ENCODE measurements at places on chromosomes 16 and 17.

GRCh38 chr17:18380471-18381157 lies 3.0 kb downstream of the EVPLL start:
- no peak for DNase-seq

- DNase-seq: no peak
Observed at GRCh38 chr17:47235506-47235905, 18.1 kb upstream of the ITGB3 start.

DNA sequence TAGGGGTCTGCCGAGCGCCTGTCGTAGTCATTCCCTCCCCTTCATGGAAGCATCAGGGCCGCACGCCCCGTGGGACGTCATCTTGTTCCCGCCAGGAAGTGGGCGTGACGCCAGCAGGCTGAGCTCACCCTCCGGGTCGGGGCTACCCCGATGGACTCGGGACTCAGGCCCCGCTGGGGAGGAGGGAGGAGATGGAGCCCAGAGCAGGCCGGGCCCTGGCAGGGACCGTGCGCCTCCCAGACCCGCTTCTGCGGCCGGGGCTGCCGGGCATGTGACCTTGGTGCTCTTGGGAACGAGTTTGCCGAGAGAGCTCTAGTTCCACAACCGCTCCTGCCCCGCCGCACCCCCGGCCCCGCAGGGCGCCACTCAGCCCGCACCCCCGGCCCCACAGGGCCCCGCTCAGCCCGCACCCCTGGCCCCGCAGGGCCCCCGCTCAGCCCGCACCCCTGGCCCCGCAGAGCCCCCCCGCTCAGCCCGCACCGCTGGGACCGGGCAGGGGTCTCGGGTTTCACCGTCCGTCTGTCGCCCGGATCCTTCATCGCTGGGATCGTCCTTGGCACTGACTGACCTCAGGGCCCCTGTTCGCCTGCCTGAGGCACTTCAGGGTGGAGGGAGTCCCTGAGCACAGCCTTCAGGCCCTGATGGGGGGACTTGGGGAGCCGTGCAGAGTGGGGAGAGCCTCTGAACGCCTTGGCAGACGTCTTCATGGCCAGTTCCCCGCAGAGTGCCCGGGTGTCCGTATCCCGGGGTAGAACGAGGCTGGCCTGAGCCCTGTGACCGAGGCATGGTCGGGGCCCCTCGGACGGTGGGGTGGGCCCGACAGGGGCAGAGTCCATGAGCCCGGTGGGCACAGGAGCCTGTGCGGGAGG lies 5.8 kb downstream of the CACNA1H start:
- no peak for DNase-seq

GRCh38 chr16:17602678-17603077 lies 131.9 kb upstream of the XYLT1 start:
- DNase-seq: no peak

DNA sequence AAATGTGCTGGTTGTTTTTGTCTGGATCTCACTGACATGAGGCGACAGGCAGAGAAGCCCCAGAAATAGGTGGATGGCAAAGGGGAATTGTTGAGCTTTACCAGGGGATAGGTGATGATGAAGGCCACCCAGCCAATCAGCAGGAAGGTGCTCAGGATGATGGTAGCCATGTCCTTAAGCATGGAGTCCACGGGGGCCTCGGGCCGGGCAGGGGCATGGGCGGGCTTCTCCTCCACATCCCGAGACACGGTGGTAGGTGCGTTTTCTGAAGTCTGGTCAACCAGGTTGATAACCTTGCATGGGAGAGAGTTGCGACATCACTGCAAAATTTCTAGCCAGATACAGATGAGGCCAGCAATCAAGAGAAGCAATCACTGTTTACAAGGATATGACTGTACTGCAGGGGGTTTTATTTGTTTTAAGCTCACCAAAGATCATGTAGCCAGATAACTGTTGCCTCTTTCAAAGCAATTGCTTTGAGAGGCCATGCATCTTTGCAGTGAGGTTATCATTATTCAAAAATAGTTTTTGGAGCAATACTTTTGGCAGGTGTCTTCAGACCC lies 37.3 kb upstream of the ICAM2 start:
- DNase-seq: no peak

DNA sequence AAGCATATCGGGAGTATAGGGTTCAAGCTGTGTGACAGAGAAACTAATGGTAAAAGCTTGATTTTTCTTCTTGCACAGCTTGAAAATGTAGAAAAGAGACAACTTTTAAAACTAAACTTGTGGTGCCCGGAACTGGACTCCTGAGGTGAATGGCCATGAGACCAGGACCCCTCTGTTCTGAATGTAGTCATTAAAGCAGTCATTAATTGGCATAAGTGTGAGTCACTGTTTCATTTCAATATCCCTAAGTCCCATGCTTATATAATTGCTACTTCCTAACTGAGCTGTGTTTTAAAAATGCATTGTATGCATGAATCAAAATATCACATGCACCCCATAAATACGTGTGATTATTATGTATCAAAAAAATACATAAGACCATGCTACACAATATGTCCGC lies 463.1 kb upstream of the DYNLRB2 start:
- no peak for DNase-seq

DNA sequence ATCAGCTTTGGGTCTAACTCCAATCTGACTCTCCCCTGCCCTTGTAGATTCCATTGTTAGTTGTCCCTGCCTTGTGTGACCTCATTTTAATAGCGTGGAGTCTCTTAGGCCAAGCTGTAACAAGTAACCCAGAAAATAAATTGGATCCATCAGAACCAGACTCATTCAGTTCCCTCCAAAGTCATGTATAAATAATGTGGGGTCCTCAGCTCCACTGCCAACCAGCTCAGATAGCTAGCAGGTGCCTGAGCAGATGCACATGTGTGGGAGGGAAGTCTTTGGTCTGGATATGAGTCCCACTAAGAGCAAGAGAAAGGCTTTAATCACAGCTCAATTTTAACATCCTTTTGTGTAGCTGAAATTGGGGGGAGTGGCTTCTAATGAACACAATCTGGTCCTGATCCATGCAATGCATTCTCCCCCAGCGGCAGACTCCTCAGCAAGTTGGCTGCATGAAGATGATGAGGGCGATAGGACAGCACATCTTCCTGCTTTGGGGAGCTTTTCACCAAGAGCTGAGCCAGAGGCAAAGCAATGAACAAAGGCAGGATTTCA lies 151.6 kb downstream of the ABCC12 start:
- DNase-seq: no peak

DNA sequence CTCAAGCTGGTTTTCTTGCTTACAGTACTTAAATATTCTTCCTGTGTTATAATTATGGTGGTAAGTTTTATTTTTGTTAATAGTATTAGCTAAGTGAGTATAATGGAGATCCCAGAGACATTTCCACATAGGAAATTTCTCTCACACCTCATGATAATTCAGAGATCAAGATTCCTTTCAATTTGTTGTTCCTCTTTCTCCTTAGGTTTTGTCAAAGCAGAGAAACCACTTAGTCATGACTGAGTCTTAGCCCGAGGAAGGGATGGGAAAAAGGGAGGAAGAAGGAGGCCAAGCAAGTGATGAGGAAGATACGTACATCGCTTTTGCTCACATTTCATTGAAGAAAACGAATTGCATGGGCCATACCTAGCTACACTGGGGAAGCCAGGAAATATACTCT lies 18.4 kb downstream of the ESRP2 start:
- no peak for DNase-seq

GRCh38 chr17:33328129-33328528 lies 35.0 kb upstream of the ASIC2 start:
- DNase-seq: no peak

DNA sequence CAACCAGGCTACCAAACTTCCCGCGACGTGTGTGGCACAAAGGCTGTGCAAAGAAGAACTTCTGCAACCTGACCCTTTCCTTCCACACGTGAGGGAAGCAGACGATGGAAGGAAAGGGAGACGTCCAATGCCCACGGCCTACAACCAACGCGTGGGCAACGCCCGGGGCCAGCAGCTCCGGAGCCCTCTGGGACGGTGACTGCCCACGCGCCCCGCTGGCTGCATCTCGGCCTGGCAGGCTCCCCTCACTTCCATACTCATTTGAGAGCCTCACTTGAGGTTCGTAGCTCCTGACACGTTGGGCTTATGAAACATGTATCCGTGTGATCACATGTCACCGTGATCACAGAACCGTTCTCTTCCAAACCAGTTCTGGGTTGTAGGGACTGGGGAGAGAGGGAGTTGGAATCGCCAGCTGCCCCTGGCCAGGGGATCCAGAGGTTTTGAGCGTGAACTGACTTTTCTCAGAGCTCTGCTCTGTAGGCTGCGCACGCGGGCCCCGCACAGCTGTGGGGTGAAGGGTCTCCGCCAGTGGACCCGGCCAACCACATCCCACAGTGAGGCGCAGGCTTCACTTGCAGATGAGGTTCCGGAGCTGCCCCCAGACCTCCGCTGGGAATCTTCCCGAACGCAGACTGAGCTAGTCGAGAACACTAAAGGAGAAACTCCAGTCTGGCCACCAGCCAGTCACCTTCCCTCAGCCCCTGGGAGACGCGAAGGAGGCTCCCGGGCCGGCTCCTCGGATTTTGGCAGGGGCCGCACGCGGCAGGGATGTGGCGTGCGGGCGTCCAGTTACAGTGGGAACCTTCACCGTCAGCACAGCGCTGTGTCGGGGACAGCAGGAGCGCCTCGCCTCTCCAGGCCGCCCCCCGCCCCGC lies 1.0 kb downstream of the LMF1 start:
- no peak for DNase-seq

- DNase-seq: no peak
Observed at GRCh38 chr17:15220785-15221184, 44.3 kb downstream of the PMP22 start.

DNA sequence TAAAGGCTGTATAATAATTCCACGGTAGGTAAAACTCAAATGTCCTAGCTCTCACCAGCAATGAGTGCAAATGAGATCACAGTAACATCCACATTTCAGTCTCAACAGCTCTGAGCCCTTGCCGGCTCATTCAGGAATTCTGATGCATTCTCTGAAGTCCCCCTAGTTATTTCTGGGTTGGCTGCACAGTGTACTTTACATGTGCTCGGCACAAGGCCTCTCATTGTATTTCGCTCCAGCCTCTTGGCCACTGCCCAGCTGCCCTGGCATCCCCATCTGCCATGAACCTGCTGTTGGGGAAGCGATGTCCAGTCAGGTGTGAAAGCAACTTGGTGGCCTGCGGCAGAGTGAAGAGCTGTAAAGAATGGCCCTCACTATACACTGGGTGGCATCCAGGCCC lies 14.3 kb downstream of the PRCD start:
- peak; percentile 42 for DNase-seq

DNA sequence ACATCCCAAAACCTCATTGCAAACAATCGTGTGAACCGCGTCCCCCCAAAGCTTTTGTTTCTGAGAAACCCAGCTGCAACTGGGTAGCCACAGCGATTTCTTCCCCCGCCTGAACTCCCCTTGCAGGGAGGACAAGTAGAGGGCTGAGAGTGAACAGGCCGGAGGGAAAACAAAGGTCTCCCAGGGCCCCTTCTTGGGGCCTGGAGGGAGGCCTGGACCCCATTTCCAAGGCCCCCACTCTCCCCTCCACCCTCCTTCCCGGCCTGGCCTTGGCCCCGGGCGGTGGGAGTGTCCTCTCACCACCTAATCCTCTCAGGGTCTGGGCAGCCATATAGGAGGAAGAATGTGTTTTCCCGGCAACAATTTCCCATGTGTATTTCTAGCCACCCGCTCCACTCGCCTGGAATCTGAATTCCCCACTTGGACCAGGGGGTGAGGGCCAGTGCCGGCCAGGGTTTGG lies 2.6 kb downstream of the GLIS2 start:
- DNase-seq: no peak

- no peak for DNase-seq
Observed at GRCh38 chr16:48561960-48562393, 48.0 kb downstream of the N4BP1 start.

DNA sequence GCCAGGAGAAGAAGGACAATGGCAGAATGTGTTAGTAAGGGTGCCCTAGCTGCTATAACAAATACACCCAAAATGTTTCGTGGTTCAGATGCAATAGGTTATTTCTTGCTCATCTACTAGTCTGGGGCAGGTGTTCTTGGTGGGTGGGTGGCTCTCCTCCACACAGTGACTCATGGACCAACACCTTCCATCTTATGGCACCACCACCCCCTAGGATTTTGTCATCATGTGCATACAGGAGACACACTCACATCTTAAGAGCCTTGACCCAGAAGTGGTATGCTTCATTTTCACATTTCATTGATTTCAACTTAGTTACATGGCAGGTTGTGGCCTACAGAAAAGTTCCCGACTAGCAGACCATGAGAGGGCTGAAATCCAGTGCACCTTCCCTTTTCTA lies 114.7 kb downstream of the AMFR start:
- DNase-seq: no peak

- DNase-seq: no peak
Observed at GRCh38 chr16:53937161-53937880, 233.4 kb downstream of the FTO start.

- DNase-seq: no peak
Observed at GRCh38 chr16:2084895-2085625, 37.3 kb downstream of the TSC2 start.

GRCh38 chr17:76123749-76124581 lies 17.1 kb downstream of the FOXJ1 start:
- DNase-seq: no peak

GRCh38 chr16:75264999-75265910 lies 13.8 kb upstream of the BCAR1 start:
- DNase-seq: no peak

DNA sequence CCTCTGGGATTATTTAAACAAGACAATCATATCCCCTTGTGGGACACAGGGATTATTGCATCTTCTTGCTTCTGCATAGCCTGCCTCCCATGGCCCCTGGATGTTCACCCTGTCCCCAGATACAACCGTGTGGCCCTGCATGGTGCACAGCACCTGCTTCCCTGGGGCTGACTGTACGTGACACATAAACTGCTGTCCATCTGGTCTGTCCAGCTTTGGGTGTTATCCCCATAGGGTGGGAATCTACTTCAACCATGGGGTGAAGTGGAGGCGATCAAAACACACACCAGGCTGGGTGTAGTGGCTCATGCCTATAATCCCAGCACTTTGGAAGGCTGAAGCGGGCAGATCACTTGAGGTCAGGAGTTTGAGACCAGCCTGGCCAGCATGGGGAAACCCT lies 138.8 kb downstream of the XYLT1 start:
- DNase-seq: no peak

DNA sequence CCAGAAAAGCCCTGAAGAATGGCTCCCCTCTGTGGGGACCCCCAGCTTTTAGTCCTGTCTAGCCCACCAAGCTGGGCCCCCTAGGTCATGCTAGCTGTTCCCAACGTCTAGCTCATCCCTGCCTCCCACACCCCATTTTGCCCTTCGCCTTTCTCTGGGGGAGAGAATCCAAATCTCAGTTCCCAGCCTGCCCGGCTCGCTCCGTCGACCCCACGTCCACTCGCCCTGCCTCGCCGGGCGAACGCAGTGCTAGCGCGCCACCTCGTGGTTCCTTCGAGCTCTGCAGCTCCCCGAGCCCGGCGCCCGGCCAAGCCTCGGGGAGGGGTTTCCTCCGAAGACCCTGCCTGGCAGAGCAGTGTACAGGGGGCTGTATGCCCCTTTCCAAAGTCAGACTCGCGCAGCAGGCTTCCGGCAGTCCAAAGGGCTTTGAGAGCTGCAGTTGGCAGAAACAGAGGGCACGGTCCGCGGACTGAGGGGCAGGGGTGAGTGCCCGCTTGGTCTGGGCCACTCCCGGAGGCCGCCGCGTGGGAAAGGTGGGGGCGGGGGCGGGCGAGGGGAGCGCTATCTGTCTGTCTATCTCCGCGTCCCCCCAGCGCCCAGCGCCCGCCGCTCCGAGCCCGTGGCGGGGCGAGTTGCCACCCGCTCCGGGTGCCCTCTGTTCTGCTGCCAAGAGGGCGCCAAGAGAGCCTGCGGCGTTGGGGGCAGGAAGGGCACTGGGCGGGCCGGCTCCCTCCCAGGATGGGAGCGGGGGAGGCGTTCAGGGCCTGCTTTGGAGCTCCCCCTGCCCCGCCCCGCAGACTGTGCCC lies 1.7 kb upstream of the DLX3 start:
- DNase-seq: no peak

GRCh38 chr16:66474750-66475199 lies 47.7 kb downstream of the BEAN1 start:
- no peak for DNase-seq

Measured in amygdala (tissue), 56 donors.